Natural killer cell treated with Interleukin-12 subunit alpha and Interleukin-12 subunit beta and Interleukin-15 and Interleukin-18, amount 100 ng/mL, for 72 hours (primary cell): ENCODE measurements at places on chromosomes 6 and 20. TPM values are rescaled to one million over a fixed set of nuclear protein-coding genes. Genes with fewer than 3 reads are reported as not detected.

SLC32A1 gene
- not detected for total RNA-seq

PPP1R14C gene
- not detected for total RNA-seq

IMPG1 gene
- not detected for total RNA-seq

CENPB gene
- 75.4 TPM for total RNA-seq

RIPPLY2 gene
- total RNA-seq, result not detected

PRKN gene
- total RNA-seq, result not detected

SAPCD1 gene
- total RNA-seq, result 9.2 TPM

SRC gene
- total RNA-seq, result 6.8 TPM

AIF1 gene
- 20.0 TPM for total RNA-seq

SLC52A3 gene
- total RNA-seq, result not detected

TTBK1 gene
- 0.75 TPM for total RNA-seq

SPEF1 gene
- total RNA-seq, result 0.36 TPM

TXLNB gene
- total RNA-seq, result not detected

SLC12A5 gene
- not detected for total RNA-seq

SLA2 gene
- total RNA-seq, result 18.9 TPM

VPS52 gene
- total RNA-seq, result 76.5 TPM

KCNB1 gene
- not detected for total RNA-seq

TMEM217 gene
- total RNA-seq, result 23.5 TPM

GLP1R gene
- not detected for total RNA-seq

RIPOR2 gene
- 58.7 TPM for total RNA-seq

C20orf144 gene
- total RNA-seq, result 0.81 TPM

ATP5F1E gene
- total RNA-seq, result 72.3 TPM

COL21A1 gene
- total RNA-seq, result not detected

MYCT1 gene
- total RNA-seq, result not detected

SUPT3H gene
- total RNA-seq, result 9.6 TPM

NHSL1 gene
- 0.73 TPM for total RNA-seq

IL17F gene
- total RNA-seq, result 241 TPM

HCK gene
- total RNA-seq, result 0.14 TPM

LINC00237 gene
- total RNA-seq, result not detected

NELFCD gene
- total RNA-seq, result 89.1 TPM

KCNK16 gene
- not detected for total RNA-seq

NOL7 gene
- total RNA-seq, result 102 TPM

CLDN20 gene
- total RNA-seq, result not detected

TAGAP gene
- total RNA-seq, result 46.8 TPM

SUMO4 gene
- 23.2 TPM for total RNA-seq

RAB44 gene
- total RNA-seq, result 7.9 TPM
